Muscle of leg (tissue), 16 donors: ENCODE measurements at places on chromosomes 6 and 20. TPM values are rescaled to one million over a fixed set of nuclear protein-coding genes. Genes with fewer than 3 reads are reported as not detected.

MYLK2 gene
- 36.9 TPM for polyA plus RNA-seq

SLC22A2 gene
- polyA plus RNA-seq, result 0.12 TPM

CTAGE9 gene
- polyA plus RNA-seq, result not detected

SAMD5 gene
- polyA plus RNA-seq, result 2.0 TPM

RALY gene
- polyA plus RNA-seq, result 135 TPM

FAM83C gene
- not detected for polyA plus RNA-seq

SPDEF gene
- not detected for polyA plus RNA-seq

BACH2 gene
- polyA plus RNA-seq, result 5.8 TPM

GSTA3 gene
- not detected for polyA plus RNA-seq

VSX1 gene
- not detected for polyA plus RNA-seq

PRL gene
- polyA plus RNA-seq, result 0.28 TPM

MAFB gene
- polyA plus RNA-seq, result 10.5 TPM

GSTA4 gene
- 57.4 TPM for polyA plus RNA-seq

RSPH9 gene
- polyA plus RNA-seq, result 0.90 TPM

FAM110A gene
- polyA plus RNA-seq, result 22.5 TPM

OR12D3 gene
- polyA plus RNA-seq, result not detected

GABRR1 gene
- polyA plus RNA-seq, result 0.85 TPM

TNNC2 gene
- polyA plus RNA-seq, result 6,992 TPM

SERINC3 gene
- 50.0 TPM for polyA plus RNA-seq

LY6G6D gene
- polyA plus RNA-seq, result not detected

SYTL3 gene
- polyA plus RNA-seq, result 8.5 TPM

COX4I2 gene
- polyA plus RNA-seq, result 8.7 TPM
